ENCODE measurements at places on chromosomes 7 and 10. TPM values are rescaled to one million over a fixed set of nuclear protein-coding genes. Genes with fewer than 3 reads are reported as not detected.

EDRF1 gene
- total RNA-seq: 58.6 TPM

CHRM2 gene
- 19.8 TPM for total RNA-seq

SYT15 gene
- total RNA-seq: 2.5 TPM

PTER gene
- 17.8 TPM for total RNA-seq

INHBA gene
- total RNA-seq: 12.4 TPM

EFCAB10 gene
- total RNA-seq: not detected

Data from urinary bladder (tissue), 4 donors.